OCI-LY7 (cell line): ENCODE measurements at places on chromosomes 7 and 10.
A peak's percentile ranks its signal among the peaks of the same experiment; 100 is the strongest.

GRCh38 chr10:1227510-1228402 lies 171.6 kb downstream of the WDR37 start:
- DNase-seq = no peak

DNA sequence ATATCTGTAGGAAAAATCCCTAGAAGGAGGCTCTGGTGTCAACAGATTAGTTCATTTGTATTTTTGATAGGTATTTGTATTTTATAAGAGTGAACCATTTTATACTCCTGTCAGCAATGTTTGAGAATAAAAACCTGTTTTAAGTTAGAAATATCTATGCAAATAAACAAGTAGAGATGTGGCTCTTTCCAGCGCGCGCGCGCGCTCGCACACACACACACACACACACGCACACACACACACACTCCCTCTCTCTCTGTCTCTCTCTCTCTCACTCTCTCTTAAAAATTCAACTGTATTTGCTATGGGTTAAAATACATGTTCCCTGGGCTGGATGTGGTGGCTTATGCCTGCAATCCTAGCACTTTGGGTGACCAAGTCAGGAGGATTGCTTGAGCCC lies 113.9 kb downstream of the SUGCT start:
- no peak for DNase-seq

GRCh38 chr7:51973939-51974338 lies 657.3 kb upstream of the COBL start:
- no peak for DNase-seq

GRCh38 chr7:36013246-36014014 lies 139.6 kb upstream of the EEPD1 start:
- DNase-seq = no peak

- no peak for DNase-seq
Observed at GRCh38 chr10:48554656-48555055, 50.2 kb downstream of the ARHGAP22 start.

GRCh38 chr7:49703881-49704280 lies 69.6 kb upstream of the VWC2 start:
- DNase-seq = no peak

- no peak for DNase-seq
Observed at GRCh38 chr7:26898891-26899290, 34.5 kb upstream of the SKAP2 start.

- DNase-seq = no peak
Observed at GRCh38 chr10:58754469-58755339, 242.0 kb downstream of the BICC1 start.

DNA sequence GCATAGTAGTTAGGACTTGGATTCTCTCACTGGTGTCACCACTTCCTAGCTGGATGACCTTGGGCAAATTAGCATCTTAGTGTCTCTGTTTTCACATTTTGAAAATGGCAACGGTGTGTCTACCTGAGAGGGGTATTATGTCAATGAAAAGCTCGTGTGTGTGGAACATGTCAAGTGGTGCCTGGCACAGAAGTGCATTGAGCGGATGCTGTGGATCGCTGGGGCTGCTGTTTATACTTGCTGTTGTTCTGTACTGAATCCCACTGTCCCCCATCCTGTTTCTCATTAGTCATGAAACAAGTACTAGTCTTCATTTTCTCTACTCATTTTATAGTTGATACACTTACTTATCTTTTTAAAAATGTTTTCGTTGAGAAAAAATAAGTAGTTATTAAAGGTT lies 26.1 kb downstream of the RBM33 start:
- DNase-seq = no peak

- DNase-seq = no peak
Observed at GRCh38 chr7:131011432-131011742, 277.4 kb upstream of the KLF14 start.

DNA sequence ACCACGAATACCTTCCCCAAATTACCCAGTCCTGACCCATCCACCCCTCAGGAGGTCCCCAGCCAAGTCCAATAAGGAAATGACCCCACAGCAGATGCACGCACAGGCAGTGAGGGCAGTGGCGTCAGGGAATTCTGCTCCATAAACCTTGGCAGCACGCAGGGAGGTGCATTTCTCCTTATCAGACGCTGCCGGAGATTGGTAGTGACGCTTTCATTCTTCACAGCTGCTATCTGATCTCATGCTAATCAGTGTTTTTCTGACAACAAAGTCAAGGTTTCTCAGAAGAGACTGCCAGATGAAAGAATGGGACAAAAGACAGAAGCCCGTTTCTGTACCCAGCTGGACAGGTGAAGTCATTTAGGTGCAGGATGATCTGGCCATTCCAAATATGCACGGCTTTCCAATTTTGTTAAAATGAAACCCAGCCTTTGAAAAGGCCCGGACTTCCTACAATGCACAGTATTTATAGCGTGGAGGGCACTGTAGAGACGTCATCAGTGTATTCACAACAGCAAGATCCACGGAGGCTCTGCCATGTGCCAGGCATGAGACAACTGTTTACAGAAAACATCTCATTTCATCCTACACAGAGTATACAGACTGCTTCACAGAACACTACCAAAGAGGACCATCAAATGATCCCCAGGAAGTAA lies 35.3 kb downstream of the DIP2C start:
- no peak for DNase-seq

GRCh38 chr7:159114981-159115380 lies 29.7 kb downstream of the VIPR2 start:
- DNase-seq = no peak

- no peak for DNase-seq
Observed at GRCh38 chr10:66144016-66144415, 781.8 kb upstream of the LRRTM3 start.

DNA sequence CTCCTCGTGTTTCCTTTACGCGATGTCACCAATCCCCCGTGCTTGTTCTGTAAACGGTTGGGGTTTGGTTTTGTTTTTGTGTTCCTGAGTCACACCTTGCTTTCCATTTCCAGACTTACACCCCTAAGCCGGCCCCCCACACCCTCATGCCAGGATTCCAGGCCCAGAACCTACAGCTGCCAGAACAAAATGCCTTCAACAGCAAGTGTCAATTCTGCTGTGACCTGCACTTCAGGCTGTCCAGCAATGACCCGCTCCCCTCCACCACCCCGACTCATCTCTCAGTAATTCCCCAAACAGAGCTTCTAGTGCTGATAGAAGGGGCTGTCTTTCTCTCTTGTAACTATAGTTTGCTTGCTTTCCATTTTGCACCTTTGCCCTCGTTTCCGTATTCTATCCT lies 722.1 kb upstream of the CELF2 start:
- no peak for DNase-seq

DNA sequence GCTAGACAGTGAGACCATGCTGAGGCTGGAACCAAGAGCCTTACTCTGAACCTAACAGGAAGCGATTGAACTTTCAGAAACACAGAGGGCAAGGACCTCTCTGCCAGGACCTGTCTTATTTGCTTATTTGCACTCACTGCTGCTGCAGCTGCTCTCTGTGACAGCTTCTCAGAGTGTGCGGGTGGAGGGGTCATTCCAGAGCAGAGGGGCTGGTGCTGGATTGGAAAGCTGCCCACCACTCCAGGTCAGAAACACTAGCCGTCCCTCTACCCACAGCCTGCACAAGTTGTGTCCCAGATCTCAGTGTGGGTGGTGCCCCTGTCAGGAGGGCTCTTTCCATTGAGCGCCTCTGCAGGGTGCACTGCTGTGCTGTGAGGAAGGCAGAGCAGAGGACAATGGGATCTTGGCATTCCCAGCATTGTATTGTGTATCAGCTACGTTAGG lies 126.2 kb downstream of the CCNY start:
- DNase-seq = peak; percentile 51

DNA sequence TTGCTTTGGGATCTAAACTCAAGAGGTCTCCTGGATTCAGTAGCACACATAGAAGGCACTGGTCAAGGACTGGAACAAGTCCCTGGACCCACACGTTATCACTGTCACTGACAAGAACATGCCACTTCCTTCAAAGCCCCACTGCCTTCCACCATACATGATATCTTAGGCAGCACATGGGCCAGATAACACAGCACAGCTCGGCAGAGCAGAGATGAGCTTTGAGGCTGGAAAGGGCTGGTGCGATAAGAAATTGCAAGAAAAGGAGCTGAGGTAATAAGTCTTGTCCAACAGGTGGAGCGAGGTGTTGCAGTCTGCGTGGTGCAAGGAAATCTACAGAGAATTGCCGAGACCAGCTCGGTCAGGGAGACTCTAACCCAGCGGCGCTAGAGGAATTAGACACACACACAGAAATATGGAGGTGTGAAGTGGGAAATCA lies 139.8 kb upstream of the CDK13 start:
- DNase-seq = no peak

DNA sequence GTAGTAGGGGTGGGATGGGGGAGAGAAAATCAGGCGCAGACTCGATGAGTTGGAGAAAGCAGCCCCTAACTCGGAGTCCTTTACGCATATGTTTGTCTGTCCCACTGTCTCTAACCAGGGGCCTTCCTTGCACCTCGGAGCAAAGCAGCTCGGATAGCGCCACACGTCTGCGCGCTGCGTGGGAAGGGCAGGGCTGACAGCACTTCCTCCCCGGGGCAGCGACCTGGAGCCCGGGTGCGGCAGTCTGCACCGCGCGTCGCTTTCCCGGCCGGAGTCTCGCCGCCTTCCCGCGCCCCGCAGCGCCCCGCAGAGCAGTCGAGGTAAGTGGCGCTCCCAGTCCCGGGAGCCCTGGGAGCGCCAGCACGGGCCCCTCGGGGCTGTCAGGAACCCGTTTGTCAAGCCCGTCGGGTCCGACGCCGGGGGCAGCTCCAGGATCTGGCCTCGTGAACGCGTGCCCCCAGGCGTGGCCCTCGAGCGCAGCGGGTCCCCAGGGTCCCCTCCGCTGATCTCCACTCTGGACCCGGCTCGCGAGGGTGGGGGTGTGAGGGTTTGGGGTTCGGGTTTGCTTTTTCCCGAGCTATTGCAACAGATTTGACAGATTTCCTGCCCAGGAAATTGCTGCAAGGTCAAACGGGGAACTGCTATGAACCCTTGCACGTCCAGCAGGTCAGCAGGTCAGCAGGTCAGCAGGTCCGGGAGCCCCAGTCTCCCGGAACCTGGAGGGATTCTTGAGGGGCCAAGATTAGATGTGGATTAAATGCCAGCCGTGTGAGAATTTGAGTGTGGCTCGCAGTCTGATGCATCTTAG lies 597 bp downstream of the APBB1IP start:
- peak; percentile 79 for DNase-seq

- no peak for DNase-seq
Observed at GRCh38 chr10:17265468-17265867, 37.4 kb downstream of the VIM start.

DNA sequence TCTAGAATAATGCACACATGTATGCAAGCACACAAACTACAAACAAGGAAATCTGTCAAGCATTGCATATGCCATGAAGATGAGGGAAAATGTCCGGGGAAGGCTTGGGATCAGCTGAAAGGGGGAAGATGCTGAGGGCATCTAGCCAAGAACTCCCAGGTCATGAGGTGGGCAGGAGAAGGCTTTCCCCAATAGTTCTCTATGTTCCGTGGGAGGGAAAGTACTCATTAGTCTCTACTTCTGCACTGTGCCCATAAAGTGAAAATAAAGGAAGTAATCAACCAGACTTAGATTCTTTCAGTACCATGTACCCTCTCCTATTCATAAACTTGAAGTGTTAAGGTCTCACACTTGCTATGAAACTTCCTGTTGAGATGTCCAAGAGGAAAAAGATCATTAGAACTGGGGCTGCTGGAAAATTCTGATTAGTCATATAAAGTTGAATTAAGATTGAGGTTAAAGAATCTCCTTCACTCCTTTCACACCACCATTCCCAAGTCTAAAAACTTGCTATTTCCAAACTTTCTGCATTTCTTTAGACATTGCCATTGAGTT lies 17.1 kb upstream of the LIPF start:
- no peak for DNase-seq
